Stimulated activated CD4-positive, alpha-beta T cell treated with anti-CD3 and anti-CD28 coated beads, Interleukin-1b, Interleukin-23, amount 100 ng/mL, for 48 hours (primary cell): ENCODE measurements at places on chromosomes 1 and 21.

DNA sequence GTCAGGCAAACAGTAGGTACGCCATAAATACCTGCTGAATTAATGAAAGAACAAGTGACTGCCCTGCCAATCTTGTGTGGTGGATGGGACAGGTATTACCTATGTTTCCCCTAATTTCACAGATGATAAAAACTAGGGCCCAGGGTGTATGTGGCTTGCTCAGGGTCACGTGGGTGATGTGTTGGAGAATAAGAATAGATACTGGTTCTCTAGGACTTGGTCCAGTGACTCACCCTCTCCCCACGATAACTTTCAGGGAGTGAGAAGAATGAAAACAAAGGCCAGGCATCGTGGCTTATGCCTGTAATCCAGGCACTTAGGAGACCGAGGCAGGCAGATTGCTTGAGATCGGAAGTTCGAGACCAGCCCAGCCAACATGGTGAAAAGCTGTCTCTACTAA is 26.7 kb downstream of the SLC26A9 start:
- no peak for DNase-seq

- DNase-seq: no peak
These were observed 37.8 kb downstream of the TTC13 start for GRCh38 chr1:230940848-230941247.

DNA sequence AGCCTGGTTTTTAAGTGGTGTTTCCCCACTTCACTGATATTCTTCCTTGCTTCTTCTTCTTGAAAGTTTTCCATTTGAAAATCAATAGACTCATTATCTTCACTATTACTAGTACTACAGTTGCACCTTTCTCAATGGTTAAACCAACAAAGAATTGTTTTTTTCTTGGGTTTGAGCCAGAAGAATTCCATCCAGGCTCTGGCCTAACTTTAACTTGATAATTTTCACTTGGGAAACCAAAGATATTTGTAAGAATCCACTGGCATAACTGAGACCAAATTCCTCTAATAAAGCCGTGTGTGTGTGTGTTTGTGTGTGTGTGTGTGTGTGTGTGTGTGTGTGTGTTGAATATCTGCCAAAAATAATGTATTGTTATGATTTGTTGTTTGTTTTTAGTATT is 103.2 kb downstream of the SGIP1 start:
- no peak for DNase-seq

GRCh38 chr1:205587581-205587980 is 44.2 kb downstream of the ELK4 start:
- no peak for DNase-seq

GRCh38 chr1:209567698-209568175 is 15.8 kb upstream of the CAMK1G start:
- DNase-seq: no peak
